ENCODE measurements at places on chromosomes 1 and 21.

- no peak for DNase-seq
These were observed 25.0 kb downstream of the LRRN2 start for GRCh38 chr1:204660509-204660908.

DNA sequence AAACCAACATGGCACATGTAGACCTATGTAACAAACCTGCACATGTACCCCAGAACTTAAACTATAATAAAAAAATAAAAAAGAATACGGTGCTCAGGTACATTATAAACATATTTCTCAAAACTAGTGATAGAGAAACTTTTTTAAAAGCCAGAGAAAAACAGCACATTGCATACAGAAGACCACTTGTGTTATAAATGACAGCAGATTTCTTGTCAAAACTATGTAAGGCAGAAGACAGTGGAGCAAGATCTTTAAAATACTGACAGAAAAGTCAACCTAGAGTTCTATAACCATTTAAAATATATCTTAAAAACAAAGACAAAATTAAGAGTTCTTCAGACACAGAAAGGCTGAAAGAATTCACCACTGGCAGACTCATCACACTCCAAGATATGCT lies 144.7 kb downstream of the NEGR1 start:
- DNase-seq, result no peak

GRCh38 chr1:211613108-211613947 lies 34.4 kb upstream of the SLC30A1 start:
- no peak for DNase-seq

DNA sequence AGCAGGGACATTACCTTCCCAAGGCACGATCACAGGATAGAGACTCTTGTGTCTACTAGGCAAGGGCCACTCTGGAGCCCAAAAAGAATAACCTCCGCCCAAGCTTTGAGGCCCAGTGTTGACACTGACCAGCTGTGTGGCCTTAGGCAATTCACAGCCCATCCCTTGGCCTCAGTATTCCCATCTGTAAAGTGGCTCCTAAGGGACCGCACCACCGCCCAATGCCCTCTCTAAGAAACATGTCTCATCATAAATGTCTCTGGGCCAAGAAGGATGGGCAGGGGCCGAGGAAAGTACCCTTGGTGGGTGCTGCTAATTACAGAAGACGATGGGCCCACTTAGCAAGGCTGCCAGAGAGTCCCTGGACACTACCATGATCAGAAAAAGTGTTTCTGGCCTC lies 628 bp downstream of the ARHGEF19 start:
- DNase-seq, result no peak

- DNase-seq, result no peak
These were observed 13.8 kb downstream of the PSEN2 start for GRCh38 chr1:226884116-226884625.

DNA sequence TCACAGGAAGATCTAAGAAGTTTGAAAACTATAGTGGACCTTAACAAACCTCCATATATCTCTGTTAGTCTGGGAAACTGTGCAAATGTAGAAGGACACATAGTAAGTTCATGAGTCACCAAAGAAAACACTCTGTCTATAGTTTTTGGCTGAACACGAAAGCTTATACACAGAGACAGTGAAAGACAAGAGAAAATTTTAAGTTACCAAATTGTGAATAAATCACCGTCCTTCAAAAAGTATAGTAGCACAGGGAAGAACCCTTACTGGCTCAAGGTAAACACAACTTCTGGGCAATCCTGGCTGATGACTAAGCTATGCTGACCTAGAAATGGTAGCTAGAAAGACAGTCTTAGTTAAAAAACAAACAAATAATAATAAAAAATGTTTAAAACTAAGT lies 1057.9 kb downstream of the AMY1C start:
- no peak for DNase-seq

DNA sequence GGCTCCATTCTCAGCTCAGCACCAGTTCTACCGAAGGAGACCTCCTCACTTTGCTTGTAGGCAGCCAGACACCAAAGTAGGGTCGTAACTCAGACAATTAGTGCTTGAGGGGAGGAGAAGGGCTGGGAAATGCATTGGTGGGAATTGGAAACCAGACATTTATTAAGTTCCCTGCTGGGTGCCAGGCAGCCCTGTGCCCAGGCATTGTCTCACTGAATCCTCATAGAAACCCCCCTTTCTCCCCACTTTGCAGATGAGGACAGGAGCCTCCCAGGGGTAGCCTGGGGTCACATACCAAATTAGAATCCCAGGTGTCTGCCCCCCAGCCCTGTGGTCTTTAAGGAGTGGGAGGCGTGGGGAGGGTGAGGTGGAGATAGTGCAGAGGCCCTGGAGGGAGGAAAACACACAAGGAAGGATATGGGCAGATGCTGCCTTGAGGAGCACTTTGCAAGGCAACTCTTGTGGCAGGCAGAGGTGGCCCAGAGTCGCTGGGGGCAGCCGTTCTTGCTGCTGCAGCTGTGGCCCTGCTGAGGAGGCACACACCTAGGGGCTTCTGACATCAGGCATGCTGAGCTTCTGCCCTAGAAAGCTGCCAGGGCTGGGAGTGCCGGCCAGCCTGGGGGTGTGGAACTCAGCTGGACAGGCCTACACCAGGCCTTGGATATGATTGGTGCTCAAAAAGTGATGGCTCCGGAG lies 29.4 kb downstream of the CDK18 start:
- no peak for DNase-seq

GRCh38 chr1:210252621-210253051 lies 20.0 kb downstream of the SERTAD4 start:
- no peak for DNase-seq

DNA sequence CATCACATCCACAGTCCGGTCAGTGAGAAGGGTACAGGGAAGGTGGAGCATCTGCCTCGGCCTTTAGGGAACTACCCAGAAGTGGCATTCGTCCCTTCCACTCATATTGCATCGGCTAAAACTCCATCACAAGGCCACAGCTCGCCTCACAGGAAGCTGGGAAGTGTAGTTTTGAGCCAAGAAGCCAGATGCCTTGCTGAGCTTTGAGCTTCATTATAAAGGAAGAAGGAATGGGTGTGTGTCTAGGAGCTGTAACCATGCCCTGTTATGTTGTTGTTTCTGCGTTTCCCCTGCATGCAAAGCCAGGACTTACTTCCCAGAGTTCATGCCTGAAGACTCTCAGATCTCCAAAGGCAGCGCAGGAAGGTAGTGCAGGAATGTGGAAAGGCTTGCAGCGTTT lies 61.1 kb downstream of the OPTC start:
- no peak for DNase-seq

DNA sequence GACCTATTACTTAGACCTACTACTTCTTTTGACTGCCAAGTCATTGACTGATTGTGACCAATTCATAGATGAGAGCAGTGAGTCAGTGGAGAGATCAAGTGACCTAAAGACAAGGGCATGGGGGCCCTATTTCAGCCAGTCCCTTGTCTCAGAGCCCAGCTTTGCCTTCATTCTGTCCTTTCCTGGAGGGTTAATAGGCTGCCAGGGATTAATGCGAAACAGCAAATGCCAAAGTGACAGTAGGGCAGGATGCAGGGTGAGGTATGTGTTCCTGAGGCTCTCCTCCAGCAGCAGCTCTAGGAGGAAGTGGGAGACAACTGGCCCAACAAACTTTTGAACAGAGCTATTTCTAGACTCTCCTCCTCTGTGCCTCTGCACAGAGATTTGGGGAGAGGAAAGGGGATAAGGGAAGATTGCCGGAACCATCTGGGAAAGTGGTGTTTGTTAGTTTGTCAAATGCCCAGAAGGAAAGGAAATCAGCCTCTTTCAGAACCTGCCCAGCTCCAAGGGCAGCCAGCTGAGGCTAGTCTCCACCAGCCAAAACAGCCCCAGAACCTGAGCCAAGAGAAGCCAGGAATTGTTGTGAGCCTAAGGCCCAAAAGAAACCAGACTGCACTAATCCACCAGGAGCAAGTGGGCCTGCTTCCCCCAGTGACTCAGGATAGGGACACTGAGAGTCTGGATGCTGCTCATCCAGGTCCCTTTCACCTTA lies 4.9 kb upstream of the S100A3 start:
- DNase-seq, result no peak

DNA sequence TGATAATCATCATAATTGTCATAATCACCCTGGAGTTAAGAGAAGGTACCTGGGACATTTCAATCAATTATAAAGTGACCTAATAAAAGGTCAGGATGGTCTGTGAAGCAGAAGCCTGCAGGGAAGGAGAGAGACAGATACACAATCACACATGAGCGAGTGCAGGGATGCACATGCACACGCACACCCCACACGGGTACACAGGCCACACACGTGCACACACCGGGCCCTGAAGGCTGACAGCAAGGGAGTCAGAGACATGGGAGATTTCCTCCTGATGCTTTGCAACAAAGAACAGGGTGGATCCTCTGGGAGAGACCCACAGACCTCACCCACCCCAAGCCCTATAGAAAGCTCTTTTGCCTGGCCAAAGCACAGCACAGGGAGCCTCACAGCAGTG lies 82.3 kb upstream of the ZC3H12A start:
- DNase-seq, result no peak

DNA sequence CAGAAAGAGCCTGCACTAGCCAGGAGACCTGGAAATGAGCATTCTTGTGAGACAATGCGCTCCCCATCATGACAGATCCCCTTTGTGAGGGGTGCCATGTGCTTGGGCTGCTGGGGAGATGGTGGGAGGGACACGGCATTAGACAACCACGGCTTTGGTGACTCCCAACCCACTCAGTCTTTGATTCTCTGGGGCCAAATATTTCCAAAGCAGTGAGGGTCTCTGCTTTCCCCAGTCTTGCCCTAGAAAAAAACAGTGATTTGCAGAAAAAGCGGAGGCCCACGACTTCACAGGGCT lies 10.2 kb downstream of the SLC45A3 start:
- DNase-seq, result no peak

DNA sequence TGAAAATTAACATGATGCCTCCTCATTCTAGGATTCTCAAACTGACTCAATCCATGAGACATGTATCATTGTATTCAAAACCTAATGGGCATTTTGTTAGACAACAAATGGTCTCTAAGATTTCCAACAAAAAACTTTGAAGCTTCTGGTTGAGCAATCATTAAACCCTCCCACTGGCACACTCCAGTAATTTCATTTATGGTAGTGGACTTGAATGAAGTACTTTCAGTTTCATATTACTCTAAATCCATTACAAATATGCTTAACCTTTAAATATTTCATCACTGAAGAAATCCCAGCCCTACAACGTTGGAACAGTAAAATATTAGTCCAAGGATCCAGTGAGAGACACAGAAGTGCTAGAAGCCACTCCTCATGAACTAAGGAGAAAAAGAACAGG lies 43.5 kb downstream of the GBP6 start:
- no peak for DNase-seq

- DNase-seq, result no peak
These were observed at the start of gene RBP7 for GRCh38 chr1:9996624-9997582. TSS of gene RBP7 (plus strand) at chr1:9997228. CDS start at chr1:9997259, 31 bp downstream.

DNA sequence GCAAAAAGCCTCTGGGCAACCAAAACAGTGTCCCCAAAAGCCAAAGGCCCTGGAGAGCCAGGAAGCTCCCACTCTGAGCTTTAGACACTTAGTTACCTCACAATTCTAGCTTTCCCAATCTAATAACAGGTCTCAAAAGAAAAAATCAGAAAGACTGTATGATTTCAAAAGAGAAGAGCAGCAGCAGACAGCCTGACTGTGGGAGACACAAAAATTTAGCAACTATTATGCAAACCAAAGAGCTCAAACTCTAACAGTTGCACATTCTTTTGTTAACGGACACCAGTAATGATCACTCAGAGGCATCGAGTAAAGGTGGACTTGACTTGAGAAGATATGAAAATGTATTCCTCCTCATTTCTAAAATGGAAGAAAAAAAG lies 160.1 kb downstream of the SLC45A1 start:
- no peak for DNase-seq

GRCh38 chr1:8625491-8625890 lies 191.9 kb downstream of the RERE start:
- DNase-seq, result no peak

DNA sequence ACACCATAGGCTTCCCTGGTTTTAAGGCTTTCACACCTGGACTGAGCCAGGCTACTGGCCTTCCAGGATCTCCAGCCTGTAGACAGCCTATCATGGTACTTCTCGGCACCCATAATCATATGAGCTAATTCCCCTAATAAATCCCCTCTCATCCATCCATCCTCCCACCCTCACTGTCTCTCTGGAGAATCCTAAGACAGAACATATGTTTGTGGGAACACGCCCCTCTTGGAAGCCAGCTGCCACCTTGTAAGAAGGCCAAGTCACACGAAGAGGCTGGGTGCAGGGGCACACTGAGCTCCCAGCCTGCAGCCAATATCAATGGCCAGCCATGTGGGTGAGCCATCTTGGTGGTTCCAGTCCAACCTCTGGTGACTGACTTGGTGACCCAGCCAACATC lies 7.4 kb downstream of the CLCC1 start:
- DNase-seq, result no peak

DNA sequence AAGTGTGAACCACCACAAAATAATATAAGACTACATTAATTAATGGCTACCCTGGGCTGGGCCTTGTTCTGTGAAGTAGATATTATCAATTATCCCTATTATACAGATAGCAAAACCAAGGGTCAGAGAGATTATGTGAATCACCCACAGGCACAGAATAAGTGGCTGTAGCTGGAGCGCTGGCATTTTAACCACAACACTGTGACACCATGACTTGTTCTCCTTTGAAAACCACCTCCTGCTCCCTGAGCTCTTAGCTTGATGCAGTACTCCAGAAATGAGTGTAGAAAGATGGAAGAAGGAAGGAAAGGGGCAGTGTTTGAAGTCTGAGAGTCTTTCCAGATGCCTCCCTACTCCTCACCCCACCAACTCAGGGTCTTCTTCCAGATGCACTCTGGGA lies 29.5 kb upstream of the JUN start:
- no peak for DNase-seq

DNA sequence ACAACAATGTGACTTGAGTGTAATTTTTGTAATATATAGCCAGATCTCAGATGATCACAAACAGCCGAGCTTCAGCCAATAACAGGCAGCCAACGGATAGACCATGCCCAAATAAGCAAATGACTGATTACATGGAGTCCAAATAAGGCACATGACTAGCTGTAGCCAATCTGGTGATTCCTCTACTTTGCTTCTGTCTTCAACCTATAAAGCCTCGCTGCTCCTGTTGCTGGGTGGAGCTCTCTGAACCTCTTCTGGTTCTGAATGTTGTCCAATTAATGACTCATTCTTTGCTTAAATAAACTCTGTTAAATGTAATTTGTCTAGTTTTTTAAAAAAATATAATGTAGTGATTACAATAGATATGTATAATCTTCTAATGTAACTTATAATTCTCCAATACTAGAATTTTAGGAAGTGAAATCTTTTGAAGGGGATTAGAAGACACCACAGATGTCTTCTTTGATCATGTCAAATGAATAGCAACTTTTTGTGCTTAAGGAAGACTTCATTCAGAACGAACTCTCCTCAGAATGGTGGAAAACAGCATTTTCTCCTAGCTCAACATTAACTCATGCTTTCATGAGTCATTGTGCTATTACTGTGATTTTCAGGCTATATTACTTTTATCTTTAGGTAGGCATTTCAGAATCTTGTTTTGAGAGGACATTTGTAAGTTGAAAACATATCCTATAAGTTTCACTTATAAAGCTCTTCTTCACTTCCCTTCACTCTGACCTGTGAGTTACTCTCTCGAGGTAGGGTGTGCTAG lies 857.8 kb upstream of the B3GALT2 start:
- DNase-seq, result no peak

All from activated CD4-positive, CD25-positive, alpha-beta regulatory T cell treated with anti-CD3 and anti-CD28 coated beads, Interleukin-2, amount 50 U/mL, for 16 hours (primary cell).